Psoas muscle (tissue), 8 donors: ENCODE measurements at places on chromosomes 7 and 10. TPM values are rescaled to one million over a fixed set of nuclear protein-coding genes. Genes with fewer than 3 reads are reported as not detected.
A peak's percentile ranks its signal among the peaks of the same experiment; 100 is the strongest.

KNDC1 gene
- not detected for total RNA-seq

GALNT17 gene
- total RNA-seq, result 2.2 TPM

KLF14 gene
- total RNA-seq, result 0.54 TPM

SLC18A3 gene
- total RNA-seq, result not detected

MRC1 gene
- 9.3 TPM for total RNA-seq

DNA sequence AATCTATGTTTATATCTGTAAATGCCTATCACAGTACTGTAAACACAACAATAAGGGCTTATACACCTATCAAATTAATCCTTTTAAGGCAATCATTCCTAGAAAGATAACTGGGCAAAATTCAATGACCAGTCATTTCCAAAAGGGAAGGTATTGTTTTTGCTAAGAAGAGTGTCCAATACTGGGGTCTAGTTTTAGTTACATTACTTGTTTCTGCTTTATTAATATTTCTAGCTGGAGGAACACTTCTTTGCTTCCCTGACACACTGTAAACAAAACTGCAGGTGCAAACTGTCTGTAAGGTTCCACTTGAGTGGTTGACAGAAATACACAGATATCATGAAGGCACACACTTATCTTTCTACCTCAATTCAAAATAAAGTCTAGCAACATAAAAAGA lies 84.2 kb upstream of the FAM133B start:
- no peaks in the 10 kb centered on the region for H3K4me1 ChIP-seq
- H3K36me3 ChIP-seq, result no peaks in the 10 kb centered on the region
- no peak overlapping the region for H3K4me3 ChIP-seq
- no peaks in the 10 kb centered on the region for H3K27me3 ChIP-seq

GRCh38 chr10:18554479-18554878 lies 96.9 kb downstream of the NSUN6 start:
- no peak overlapping the region for H3K27ac ChIP-seq
- H3K36me3 ChIP-seq, result peaks cover 17% of the 10 kb centered on the region
- no peak overlapping the region for H3K4me3 ChIP-seq
- H3K27me3 ChIP-seq, result no peaks in the 10 kb centered on the region

DNA sequence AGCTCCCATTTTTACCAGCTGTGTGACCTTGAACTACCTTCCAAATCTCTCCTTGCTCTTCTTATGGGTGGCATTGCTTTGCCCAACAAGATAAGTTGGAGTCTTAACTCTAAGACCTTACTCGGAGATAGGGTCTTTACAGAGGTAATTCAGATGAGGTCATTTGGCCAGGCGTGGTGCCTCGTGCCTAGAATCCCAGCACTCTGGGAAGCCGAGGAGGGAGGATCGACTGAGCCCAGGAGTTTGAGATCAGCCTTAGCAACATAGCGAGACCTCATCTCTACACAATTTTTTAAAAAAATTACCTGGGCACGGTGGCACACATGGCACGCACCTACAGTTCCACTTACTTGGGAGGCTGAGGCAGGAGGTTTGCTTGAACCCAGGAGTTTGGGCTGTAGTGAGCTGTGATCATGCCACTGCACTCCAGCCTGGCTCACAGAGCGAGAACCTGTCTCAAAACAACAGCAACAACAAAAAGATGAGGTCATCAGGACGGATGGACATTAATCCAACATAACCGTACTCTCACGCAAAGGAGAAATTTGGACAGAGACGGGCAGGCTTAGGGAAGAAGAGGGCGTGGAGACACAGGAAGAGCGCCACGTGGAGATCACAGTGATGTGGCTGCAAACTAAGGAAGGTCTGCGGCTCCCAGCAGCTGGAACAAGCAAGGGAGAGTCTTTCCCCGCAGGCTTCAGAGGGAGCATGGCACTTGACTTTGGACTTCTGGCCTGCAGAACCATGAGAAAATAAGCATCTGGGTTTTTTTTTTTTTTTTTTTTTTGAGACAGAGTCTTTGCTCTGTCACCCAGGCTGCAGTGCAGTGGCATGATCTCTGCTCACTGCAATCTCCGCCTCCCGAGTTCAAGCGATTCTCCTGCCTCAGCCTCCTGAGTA lies 122.3 kb upstream of the CARD11 start:
- no peak for DNase-seq
- H3K4me1 ChIP-seq, result no peaks in the 10 kb centered on the region
- no peaks in the 10 kb centered on the region for H3K36me3 ChIP-seq
- no peak overlapping the region for H3K27ac ChIP-seq
- no peak overlapping the region for H3K4me3 ChIP-seq

DNA sequence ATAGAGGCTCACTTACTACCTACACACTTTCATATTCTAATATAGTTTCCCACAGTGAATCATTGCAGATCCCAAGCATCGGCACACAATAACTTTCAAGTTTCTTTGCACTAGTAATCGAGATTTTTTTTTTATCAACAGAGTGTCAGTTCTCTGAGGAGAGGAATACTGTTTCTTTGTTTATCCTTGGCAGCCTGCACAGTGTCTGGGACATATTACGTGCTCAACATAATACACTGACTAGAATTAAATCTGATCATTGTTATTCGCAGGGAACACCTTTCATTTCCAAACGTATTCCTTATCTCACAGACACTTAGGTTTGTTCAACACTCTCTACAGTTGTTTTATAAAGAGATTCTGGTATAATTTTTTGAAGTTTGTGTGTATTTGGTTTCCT lies 95.3 kb downstream of the CACNA2D1 start:
- H3K36me3 ChIP-seq, result no peaks in the 10 kb centered on the region
- no peak overlapping the region for H3K4me3 ChIP-seq
- DNase-seq, result no peak
- H3K27ac ChIP-seq, result peak overlapping the region; percentile 2

DNA sequence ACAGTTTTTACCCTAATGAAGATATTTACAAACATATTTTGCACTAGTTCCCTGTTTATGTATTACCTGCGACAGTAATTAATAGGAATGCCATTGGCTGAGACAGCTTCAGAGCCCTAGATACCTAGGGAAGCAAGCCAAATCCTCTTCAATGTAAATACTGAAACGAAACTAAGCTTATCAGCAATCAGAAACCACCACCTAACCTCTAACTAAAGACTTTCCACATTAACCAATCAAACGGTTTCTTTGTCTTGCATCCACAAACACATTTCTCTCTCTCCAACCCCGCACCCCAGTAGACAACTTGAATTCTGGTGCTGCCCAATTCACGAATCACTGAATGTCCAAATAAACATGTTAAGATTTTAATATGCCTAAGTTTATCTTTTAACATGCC lies 474.4 kb upstream of the C7orf33 start:
- H3K27ac ChIP-seq, result no peak overlapping the region
- H3K4me3 ChIP-seq, result no peak overlapping the region
- no peaks in the 10 kb centered on the region for H3K36me3 ChIP-seq
- no peaks in the 10 kb centered on the region for H3K27me3 ChIP-seq
- no peak for DNase-seq

GRCh38 chr10:43353495-43354329 lies 17.7 kb upstream of the FXYD4 start:
- H3K4me1 ChIP-seq, result no peaks in the 10 kb centered on the region
- no peak overlapping the region for H3K27ac ChIP-seq
- no peak for DNase-seq
- H3K27me3 ChIP-seq, result peaks cover 12% of the 10 kb centered on the region
- no peaks in the 10 kb centered on the region for H3K36me3 ChIP-seq

GRCh38 chr10:124262971-124263370 lies 155.8 kb downstream of the OAT start:
- no peaks in the 10 kb centered on the region for H3K36me3 ChIP-seq
- H3K4me3 ChIP-seq, result no peak overlapping the region
- no peaks in the 10 kb centered on the region for H3K27me3 ChIP-seq
- H3K4me1 ChIP-seq, result no peaks in the 10 kb centered on the region

DNA sequence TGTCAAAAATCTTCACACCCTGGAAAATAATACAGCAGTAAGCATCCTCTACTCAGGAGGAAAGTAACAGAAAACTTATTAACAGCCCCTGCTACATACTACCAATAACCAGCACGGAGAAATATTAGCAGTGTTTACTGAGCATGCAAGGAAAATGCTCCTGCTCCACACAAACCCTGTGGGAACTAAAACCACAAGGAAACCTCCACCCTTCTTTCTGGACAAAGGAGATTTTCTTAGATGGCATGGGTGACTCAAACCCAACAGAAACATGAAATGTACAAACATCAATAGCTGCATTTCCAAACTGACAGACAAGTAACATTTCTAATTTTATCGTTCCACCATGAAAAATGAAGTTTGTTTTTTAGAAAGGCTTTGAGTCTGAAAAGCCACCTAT lies 113.4 kb downstream of the VPS41 start:
- H3K36me3 ChIP-seq, result no peaks in the 10 kb centered on the region
- H3K4me3 ChIP-seq, result no peak overlapping the region
- no peak for DNase-seq
- no peaks in the 10 kb centered on the region for H3K27me3 ChIP-seq
- no peaks in the 10 kb centered on the region for H3K4me1 ChIP-seq

DNA sequence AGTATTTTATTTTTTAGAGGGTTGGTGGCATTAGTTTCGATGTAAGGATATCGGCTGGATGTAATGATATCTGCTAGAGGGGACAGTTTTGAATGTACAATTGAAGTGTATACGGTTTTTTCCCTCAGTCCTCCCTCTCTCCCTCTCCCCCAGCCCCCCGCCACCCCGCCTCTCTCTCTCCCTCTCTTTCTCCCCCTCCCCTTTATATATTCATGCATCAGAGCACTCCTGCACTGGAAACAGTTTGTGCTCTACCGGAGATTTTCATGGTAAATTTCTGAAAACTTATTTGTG lies 1.6 kb downstream of the GLCCI1 start:
- peak overlapping the region; percentile 70 for H3K27ac ChIP-seq
- no peaks in the 10 kb centered on the region for H3K27me3 ChIP-seq
- H3K4me1 ChIP-seq, result peaks cover 15% of the 10 kb centered on the region
- peak overlapping the region; percentile 99 for H3K4me3 ChIP-seq
- no peaks in the 10 kb centered on the region for H3K36me3 ChIP-seq
- no peak for DNase-seq

DNA sequence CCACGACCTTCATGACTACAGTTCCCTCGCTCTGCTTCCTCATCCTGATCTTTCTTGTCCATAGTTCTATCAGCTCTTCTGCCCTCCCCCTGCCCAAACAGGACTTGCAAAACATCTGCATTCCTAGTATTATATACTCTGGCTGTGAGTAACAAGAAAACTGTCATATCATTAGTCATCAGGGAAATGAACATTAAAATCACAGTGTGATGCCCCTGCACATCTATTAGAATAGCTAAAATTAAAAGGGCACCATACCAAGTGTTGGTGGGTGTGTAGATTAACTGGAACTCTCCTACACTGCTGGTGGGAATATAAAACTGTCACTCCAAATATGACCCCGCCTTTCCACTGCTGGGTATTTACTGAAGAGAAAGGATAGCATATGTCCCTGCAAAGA lies 141.8 kb downstream of the C7orf25 start:
- H3K4me1 ChIP-seq, result no peaks in the 10 kb centered on the region
- H3K4me3 ChIP-seq, result no peak overlapping the region
- no peaks in the 10 kb centered on the region for H3K27me3 ChIP-seq
- DNase-seq, result no peak

- DNase-seq, result no peak
- no peaks in the 10 kb centered on the region for H3K4me1 ChIP-seq
- no peak overlapping the region for H3K4me3 ChIP-seq
- no peak overlapping the region for H3K27ac ChIP-seq
Observed at GRCh38 chr10:29926693-29927048, 132.7 kb downstream of the JCAD start.

DNA sequence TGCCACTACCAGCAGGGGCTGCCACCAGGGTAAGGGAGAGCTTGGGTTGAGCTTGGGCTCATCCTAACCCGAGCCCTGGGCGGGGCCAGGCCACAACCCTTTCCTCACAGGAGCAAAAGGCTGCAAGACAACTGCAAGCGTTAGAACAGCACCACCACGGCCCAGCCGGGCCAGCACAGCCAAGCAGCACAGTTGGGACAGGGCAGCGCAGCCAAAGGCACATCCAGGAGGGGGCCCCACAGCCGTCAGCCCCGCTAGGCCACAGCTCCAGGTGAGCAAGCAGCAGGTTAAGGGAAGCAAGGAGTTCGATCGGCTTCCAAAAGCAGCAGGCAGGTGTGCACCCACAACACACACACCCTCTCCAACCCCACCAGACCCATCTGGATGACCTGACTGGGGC lies 7.0 kb upstream of the NDST2 start:
- H3K4me1 ChIP-seq, result peaks cover 8% of the 10 kb centered on the region
- H3K27me3 ChIP-seq, result no peaks in the 10 kb centered on the region
- H3K4me3 ChIP-seq, result no peak overlapping the region
- DNase-seq, result no peak

GRCh38 chr7:123120286-123120685 lies 79.5 kb downstream of the SLC13A1 start:
- no peaks in the 10 kb centered on the region for H3K27me3 ChIP-seq
- H3K4me3 ChIP-seq, result no peak overlapping the region
- H3K4me1 ChIP-seq, result no peaks in the 10 kb centered on the region
- H3K27ac ChIP-seq, result no peak overlapping the region
- no peaks in the 10 kb centered on the region for H3K36me3 ChIP-seq
- DNase-seq, result no peak

GRCh38 chr10:78600740-78601139 lies 468.0 kb upstream of the ZMIZ1 start:
- no peaks in the 10 kb centered on the region for H3K27me3 ChIP-seq
- H3K36me3 ChIP-seq, result no peaks in the 10 kb centered on the region
- no peak for DNase-seq

DNA sequence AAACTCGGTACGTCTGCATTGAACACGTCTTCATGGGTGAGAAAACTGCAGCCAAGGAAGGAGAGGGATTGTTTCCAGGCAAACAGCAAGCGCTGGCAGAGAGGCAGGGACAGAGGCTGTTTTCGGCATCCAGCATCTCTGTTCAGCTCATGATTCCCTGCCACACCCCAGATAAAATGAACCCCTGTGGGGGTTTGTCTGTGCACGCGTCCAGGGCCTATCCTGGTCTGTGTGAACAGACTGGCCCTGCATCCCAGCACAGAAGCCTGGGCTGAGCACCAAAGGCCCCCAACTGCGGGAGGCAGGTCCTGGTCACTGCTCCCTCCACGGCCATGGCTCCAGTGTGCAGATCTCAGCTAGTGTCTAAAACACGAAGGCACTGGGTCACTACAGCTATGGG lies 83.3 kb upstream of the FAM20C start:
- no peak overlapping the region for H3K27ac ChIP-seq
- peaks cover 5% of the 10 kb centered on the region for H3K27me3 ChIP-seq
- no peak overlapping the region for H3K4me3 ChIP-seq

DNA sequence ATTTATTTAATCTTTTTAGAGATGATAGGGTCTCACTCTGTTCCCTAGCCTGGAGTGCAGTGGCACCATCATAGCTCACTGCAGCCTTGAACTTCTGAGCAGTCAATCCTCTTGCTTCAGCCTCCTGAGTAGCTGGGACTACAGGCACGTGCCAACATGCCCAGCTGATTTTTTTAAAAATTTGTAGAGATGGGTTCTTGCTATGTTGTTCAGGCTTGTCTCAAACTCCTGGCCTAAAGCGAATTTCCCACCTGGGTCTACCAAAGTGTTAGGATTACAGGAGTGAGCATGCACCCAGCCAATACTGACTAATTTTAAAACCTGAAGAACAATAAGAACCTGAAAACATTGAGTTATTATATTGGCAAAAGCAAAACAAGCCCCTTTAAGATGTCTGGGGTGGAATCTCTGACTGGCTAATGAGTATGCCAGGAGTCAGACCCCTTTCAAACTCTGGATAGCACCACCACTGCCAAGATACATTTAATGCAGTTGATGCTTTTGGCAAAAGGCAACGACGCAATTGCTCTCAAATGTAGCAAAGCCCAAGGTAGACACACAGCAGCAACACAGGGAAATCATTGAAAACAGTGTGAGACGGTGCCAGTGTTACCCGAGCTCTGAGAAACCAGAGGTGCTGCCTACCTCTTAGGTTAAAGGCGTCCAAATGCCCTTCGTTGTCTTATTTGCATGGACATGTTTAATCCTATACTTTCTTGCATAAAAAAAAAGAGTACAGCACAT lies 40.7 kb upstream of the TOMM7 start:
- no peak overlapping the region for H3K27ac ChIP-seq
- H3K36me3 ChIP-seq, result no peaks in the 10 kb centered on the region
- H3K27me3 ChIP-seq, result no peaks in the 10 kb centered on the region
- no peak overlapping the region for H3K4me3 ChIP-seq
- no peak for DNase-seq
